Activated CD8-positive, alpha-beta memory T cell treated with anti-CD3 and anti-CD28 coated beads, Interleukin-2, amount 50 U/mL, for 4 hours (primary cell): ENCODE measurements at places on chromosomes 6 and 20.
A peak's percentile ranks its signal among the peaks of the same experiment; 100 is the strongest.

DNA sequence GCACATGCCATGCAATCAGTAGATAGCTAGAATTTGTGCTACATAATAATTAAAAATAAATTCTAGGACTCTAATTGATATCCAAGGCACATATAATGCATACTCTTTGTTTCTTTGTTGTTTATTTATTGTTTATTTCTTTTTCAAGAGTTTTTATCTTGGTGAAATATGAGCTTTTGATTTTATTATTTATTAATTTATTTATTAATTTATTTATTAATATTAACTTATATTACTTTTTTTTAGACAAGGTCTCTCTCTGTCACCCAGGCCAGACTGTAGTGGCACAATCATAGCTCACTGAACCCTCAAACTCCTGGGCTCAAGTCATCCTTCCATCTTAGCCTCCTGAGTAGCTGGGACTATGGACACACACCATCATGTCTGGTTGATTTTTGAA is 519.9 kb downstream of the HAO1 start:
- DNase-seq, result no peak

DNA sequence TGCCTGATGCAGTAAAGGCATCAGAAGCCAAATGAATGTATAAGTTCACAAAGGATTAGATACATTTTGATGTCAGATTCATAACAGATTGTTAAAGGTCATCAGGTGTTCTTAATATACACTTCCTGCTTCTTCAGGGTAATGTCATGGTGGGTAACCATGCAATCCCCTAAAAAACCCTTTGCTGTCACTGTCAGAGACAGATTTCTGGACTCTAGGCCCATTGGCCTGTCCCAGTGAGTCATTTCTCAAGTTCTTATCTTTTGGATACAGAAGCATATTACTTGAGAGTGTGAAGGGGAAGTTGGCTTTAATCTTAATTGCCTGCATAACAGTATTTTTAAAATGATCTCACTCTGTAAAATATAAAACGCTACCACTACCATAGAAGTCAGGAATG is 895.6 kb upstream of the MAP3K7 start:
- DNase-seq, result no peak

GRCh38 chr20:24647713-24648112 is 178.3 kb downstream of the SYNDIG1 start:
- no peak for DNase-seq

GRCh38 chr20:63215101-63216040 is 560 bp downstream of the YTHDF1 start:
- no peak for DNase-seq

- DNase-seq, result no peak
Observed at GRCh38 chr6:34359418-34360158, 32.9 kb downstream of the NUDT3 start.

GRCh38 chr6:48144021-48144420 is 33.0 kb upstream of the PTCHD4 start:
- no peak for DNase-seq

GRCh38 chr6:34560366-34561226 is 4.5 kb upstream of the SPDEF start:
- no peak for DNase-seq

GRCh38 chr6:38178584-38178886 is 359.0 kb downstream of the ZFAND3 start:
- no peak for DNase-seq

- DNase-seq, result no peak
Observed at GRCh38 chr6:5398530-5398929, 137.2 kb downstream of the FARS2 start.

DNA sequence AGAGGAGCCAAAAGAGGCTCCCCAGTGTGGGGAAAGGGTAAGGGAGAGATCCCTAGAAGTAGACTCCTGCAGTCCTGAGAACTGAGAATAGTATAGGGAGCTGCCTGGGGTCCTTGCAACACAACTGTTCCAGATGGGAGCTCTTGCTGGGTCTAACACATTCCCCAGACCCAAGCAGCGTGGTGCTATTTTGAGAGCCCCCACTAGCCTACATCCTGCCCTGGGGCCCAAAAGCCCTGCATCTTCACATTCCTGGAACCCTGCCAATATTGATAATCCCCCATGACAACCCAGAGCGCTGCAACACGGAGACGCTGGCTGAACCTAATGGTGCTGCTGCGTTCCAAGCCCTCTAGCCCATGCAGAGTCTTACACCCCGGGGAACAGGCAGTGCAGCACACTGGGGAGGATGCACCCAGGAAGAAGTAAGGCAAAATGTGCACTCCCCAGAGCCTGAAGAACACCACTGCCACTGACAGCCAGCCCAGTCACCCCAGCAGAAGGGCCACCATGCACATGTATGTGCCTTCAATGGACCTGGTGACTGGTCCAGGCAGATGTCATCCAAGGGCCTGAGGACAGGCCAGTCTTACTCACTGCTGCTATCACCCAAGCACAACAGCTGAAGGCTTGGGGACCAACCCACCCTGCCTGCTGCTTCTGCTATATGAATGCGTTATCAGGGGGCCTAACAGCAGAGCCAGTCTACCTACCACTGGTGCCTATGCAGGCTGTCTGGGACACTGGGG is 7.0 kb upstream of the RNF217 start:
- DNase-seq, result no peak

- DNase-seq, result no peak
Observed at GRCh38 chr6:82894653-82895259, 170.9 kb downstream of the UBE3D start.

DNA sequence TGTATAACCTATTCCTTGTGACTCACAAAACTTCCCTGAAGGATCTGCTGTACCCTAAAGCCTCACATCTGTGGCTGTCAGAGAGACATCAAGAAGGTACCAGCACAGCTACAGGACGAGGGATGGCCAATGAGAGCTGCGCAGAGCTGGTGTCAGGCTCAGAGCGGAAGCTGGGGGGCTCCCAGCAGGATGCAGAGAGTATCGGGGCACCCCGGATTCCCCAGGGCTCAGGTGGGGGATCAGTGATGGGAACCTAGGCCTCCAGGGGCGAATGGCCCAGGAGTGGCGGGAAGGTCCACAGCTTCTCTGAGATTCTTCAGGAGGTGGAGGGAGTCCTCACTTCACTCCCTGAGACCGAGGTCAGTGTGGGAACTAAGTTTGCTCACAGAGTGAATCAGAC is 30.9 kb upstream of the SMOC2 start:
- no peak for DNase-seq

DNA sequence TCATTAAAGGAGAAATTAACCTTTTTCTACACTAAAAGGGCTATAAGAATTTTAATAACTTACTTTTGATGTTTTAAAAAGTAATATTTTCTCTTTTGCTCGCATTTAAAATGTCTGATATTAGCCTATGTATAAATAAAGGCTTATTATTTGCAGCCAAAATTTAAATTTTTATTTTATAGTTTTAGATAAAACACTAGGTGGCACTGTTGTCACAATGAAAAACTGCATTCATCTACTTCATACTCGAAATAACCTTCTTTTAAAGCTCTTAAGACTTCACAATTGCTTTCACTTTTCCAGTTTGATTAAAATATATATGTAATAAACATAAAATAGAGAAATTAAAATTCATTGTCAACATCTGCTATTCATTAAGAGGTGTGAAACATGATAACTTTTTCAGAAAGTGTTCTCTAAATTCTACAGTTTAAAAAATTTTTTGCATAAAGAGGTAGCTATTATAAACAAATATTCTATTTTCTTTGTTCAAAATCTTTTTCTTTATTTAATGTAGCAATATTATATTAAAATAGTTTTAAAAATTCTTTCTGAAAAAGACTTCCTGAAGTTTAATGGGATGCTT is 78.8 kb upstream of the DEFB112 start:
- no peak for DNase-seq

DNA sequence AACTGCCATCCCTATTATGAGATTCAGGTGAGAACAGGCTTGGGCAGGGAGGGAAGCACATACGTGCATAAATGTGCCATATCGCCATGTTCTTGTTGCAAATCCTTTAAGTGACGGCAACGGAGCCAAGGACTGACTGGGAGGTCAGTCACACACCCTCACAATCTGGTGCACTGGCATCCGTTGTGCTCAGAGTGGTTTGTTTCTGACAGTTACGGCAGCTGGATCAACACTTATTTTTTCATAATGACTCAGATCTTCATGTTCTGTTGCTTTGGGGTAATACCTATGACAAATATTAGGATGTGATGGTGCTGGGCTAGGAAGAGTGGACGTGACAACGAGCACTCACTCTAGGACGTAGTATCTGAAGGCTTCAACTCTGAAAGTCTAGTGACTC is 56.2 kb upstream of the PREP start:
- DNase-seq, result peak; percentile 19

- peak; percentile 16 for DNase-seq
Observed at GRCh38 chr6:53179961-53180651, 31.5 kb upstream of the GCM1 start.

DNA sequence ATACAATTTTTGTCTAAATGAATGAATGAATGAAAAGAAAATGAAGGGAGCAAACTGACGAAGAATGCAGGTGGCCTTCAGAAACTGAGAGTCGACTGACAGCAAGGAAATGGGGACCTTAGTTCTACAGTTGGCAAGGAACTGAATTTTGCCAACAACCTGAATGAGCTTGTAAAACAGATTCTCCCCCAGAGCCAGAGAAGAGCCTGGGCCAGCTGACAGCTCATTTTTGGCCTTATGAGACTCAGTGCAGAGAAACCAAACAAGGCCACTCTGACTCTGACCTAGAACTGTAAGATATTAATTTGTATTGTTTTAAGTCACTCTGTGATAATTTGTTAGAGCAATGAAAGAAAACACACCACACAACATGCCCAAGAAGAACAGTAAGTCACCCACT is 21.8 kb downstream of the MAN1A1 start:
- no peak for DNase-seq

GRCh38 chr6:22807261-22807660 is 237.9 kb downstream of the HDGFL1 start:
- no peak for DNase-seq

DNA sequence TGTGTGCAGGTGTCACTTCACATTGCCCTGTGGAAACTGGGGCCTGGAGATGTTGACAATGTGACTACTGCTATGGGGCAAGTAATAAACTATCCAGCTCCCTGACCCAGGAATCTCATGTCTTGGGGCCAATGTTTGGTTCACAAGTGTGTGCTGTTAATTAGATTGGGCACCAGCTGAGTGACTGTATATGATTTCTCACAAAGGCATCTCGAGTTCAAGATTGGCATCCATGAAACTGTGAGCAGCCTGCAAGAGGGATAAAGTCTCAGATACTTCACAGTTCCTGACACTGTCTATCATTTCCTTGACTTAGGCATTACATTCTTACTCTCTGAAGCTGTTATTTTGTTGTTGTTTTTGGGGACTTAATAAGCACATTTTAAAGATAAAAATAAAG is 264.0 kb downstream of the PRKN start:
- DNase-seq, result no peak

GRCh38 chr6:105780146-105780860 is 305.8 kb upstream of the PRDM1 start:
- no peak for DNase-seq

DNA sequence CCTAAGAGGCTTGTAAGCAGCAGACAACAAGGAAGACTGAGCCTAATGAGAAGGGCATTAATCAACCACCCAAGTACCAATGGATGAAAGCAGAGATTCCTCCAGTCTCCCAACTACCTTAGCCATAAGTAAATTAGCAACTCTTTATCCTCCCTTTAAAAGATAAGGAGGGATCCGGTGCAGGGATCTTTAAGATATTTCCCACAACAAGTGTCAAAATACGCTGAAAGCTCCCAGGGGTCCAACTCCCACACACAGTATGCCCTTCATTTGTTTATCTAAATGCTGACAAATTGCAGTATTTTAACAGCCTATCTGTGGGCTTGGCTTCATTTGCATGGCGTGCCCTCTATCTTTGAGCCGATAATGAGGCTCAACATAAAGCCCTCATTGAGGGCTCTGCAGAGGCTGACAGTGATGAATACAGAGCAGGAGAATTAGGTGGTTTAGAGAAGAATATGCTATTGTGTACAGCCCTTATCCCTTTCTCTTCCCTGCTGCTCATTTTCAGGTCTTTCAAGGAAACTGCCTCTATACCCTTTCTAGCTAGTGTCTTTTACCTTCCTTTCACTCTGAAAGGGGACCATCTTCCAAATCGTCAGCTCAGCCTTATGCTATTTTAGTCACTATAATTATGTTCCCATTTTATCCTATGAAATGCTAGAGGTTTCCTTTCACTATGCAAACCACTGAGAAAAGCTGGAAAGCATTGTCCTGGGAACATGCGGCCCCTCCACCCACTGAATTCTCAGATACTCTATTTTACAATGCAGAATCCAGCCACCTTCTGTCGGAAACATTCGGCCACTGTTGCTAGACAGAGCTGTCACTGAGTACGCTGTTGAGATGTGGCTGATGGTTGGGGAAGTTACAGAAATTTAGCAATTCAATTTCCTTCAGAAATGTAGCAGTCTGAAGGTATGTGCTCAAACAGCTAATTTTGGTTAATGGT is 575.2 kb upstream of the JAG1 start:
- DNase-seq, result no peak

GRCh38 chr20:62463651-62464424 is 12.0 kb downstream of the GATA5 start:
- DNase-seq, result no peak

GRCh38 chr6:114446342-114446741 is 103.5 kb upstream of the HS3ST5 start:
- no peak for DNase-seq

- no peak for DNase-seq
Observed at GRCh38 chr6:152598421-152598820, 38.7 kb downstream of the SYNE1 start.

DNA sequence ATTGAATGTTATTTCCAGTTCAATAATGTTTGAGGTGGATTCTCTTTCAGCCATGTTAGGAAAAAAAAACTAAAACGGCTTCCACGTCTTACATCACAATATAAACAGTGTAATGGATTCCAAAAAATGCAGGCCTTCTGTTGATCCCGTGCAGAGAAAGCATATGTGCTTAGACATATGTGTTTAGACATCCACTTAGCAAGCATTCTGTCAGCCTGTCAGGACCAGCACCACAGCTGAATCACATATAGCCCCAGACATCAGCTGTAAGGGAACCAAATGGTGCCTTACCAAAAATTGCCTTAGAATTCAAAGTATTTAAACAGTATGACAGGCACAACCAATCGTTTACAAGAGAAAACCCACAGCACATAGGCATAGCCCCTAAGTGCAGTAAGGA is 304.9 kb downstream of the EYA4 start:
- DNase-seq, result no peak

GRCh38 chr20:51860111-51860882 is 58.0 kb upstream of the SALL4 start:
- no peak for DNase-seq
